Stimulated activated CD4-positive, alpha-beta T cell treated with anti-CD3 and anti-CD28 coated beads, Interleukin-2, amount 100 ng/mL, for 48 hours (primary cell): ENCODE measurements at places on chromosomes 13 and 19.

DNA sequence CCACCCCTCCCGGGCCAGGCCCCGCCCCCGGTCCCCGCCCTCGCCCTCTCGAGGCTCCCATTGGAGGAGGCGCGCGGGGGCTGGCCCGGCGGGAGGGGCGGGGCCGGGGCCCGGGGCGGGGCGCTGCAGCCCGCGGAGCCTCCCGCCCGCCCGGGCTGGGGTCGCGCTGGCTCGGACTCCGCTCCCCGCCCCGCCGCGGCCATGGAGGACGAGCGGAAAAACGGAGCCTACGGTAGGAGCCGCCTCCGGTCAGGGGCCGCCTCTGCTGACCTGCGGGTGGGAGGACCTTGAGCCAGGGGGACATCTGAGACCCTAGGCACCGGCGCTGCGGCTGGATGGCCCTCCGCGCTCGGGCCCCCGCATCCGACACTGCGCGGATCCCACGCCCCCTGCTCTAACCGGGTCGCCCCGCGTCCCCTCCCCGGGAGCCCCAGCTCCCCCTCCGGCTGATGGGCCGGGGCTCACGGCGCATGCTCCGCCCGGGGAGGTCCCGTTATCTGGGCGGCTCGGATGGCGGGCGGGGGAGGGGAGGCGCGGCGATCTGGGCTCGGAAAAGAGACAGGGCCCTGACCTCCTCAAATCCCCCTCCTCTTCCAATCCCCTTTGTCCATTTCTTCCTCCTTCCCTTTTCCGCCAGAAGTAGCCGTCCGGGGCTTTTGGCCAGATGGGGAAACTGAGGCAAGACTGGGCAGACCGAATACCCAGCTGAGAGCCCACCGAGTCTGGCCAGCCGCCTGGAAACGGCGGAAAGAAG is 15.4 kb upstream of the AP1M2 start:
- DNase-seq = peak; percentile 89

- no peak for DNase-seq
These were observed 172.2 kb downstream of the DNAJC15 start for GRCh38 chr13:43195551-43195950.

DNA sequence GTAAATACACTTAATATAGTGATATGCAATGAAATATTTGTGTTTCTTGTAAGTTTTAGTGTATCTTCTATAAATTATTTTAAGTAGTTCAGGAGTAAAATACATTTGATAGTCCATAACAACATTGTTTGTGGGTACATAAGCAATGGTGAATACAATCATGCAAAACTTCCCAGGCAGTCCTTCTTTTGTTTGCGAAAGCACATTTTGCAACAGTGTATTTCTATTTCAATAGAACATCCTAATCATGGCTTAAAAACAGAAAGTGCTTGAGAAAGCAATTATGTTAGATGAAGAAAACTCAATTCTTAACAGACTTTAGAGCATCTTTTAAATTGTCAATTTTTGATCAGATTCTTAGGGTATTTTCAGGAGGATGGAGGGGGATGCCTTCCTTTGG is 155.6 kb downstream of the POSTN start:
- DNase-seq = no peak

- DNase-seq = no peak
These were observed 97.7 kb upstream of the DOCK9 start for GRCh38 chr13:99075268-99076191.

GRCh38 chr13:59280297-59280696 is 883.4 kb downstream of the DIAPH3 start:
- no peak for DNase-seq

- DNase-seq = no peak
These were observed 15.2 kb downstream of the FAM124A start for GRCh38 chr13:51237386-51237785.

- DNase-seq = no peak
These were observed 76.0 kb downstream of the ELF1 start for GRCh38 chr13:40943073-40943472.

GRCh38 chr19:50657712-50658440 is 8.6 kb downstream of the C19orf81 start:
- peak; percentile 76 for DNase-seq

DNA sequence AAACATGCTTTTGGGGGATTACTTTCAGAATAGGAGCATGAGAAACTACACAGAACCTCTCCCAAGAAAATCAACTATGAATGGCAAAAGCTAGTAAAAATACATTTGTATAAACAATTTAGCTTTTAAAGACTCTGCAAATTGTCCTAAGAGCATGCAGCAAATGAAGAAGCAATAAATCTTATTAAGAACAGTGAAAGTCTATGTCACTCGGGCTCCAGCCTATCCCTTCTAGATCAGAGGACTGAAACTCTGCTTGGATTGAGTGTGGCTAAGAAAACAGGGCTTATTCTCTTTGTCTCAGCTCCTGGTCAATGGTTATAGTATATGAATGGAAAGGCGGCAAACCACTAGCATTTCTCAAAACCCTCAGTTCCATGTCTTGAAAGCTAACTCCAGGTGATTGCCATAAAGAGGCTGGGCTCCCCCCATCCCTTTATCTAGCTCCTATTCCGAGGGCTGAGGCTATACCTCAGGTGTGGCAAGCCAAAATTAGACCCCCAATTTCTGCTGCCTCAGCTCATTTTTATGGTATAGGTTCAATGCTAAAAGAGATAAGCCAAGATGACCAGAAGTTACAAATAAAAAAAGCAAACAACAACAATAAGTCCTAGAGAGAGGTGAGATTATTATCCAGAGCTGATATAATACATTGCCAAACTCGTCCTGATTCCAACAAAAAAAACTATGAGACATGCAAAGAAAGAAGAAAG is 953.2 kb downstream of the SLITRK6 start:
- DNase-seq = no peak

- DNase-seq = no peak
These were observed 247.9 kb downstream of the DACH1 start for GRCh38 chr13:71619096-71619495.
